ENCODE measurements at places on chromosomes 7 and 10.

- no peak for DNase-seq
Observed at GRCh38 chr7:96276019-96276418, 45.9 kb downstream of the SLC25A13 start.

DNA sequence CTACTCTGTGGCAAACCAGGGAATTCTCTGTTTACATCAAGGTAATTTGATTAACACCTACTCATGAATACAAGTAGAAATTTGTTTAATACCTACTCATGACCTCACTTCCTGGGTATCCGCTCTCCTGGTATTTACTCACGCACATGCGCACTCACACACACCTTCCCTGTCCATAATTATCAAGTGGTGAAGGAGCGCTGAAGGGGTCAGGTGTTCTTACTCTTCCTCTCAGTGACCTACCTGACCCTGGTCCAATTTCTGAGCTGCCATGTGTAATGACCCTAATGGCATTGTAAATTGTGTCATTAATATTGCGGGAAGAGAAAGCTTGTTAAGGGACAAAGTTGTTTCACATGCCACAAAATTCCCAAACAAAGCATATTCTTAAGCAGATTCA is 41.3 kb upstream of the TRIL start:
- DNase-seq: no peak

DNA sequence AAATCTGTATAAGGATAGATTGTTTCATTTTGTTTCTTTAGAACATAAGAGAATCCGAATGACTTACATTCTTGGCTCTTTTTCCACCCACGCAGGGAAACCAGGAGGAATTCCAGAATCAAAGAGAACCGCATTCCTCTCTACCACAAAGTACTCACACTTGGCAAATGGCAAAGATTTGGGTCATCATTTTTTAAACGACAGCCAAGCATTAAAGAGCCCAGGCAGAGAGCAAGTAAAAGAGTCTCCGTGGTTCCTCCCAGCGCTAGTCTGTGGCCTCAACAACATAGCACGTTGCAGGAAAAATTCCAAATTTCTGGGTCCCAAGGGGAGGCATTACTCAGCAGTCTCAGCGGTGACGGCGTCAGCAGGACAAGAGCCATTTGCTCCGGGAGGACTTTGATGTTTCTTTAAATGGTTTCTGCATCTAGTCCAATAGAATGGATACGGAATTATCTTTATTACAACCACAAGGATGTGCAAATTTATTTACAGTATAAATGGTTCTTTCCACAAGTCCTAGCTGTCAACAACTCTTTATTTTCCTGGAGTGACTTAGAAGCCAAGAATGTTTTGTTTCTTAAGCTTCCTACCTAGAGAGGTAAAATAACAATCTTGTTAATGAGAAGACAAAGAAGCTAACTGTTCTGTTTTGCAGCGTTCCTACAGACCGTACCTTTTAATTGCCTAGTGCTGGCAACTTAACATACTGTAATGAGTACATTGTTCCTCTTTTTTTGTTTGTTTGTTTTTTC is 232.5 kb downstream of the SKIDA1 start:
- no peak for DNase-seq

DNA sequence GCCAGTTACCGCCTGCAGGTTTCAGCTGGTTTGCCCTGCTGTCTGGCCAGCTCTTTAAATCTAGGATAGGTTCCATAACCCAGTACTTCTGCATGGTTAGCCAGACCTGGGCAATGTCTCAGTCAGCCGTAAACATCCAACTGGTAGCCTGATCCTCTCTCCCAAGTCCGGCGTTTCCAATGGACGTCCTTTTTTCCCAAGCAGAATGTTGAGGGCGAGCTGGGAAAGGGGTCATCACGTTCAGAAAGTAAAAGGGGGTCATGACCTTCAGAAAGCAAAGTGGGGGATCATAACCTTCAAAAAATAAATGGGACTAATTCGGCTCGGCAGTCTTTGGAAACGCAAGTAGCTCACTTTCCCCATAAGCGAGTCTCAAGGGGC is 430 bp downstream of the PON3 start:
- DNase-seq: no peak

GRCh38 chr10:132396494-132397035 is 435 bp upstream of the PWWP2B start:
- DNase-seq: peak; percentile 66
